Mesenchymal stem cell (in vitro differentiated cells and primary cell): ENCODE measurements at places on chromosomes 1 and 21.
A peak's percentile ranks its signal among the peaks of the same experiment; 100 is the strongest.

- DNase-seq: peak; percentile 75
Measured at GRCh38 chr1:91757763-91758460, 128.0 kb downstream of the TGFBR3 start.

DNA sequence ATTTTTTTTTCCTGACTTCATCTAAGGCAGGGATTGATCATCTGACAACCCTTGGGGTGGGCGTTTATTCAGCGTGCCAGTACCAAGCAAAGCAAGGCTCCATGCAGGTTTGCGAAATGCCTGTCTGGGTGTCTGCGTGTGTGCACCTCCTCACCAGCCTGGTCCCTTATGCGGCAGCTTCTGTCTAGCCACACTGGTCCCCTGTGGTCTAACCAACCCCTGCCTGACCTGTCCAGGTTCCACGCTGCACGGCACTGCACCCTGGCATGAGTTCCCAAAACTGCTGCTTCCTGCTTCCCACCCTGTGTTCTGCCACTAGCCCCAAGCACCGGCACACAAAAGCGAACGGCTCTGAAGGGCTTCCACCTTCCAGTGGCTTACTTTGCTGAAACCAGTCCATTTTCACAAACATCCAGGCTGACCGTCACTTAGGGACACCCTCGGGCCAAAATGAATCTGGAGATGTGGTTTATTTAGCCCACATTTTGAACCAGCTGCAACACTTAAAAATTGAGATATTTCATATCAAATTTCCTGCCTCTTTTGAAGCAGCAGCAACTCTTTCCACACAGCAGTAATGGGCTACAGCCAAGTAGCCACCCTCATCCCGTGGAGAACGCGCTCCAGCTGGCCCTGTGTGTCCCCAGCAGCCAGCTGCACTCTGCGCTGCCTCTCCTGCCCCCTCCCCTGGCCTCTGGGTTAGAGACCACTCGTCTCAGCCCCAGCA is 55.7 kb downstream of the HLCS start:
- DNase-seq: peak; percentile 31

DNA sequence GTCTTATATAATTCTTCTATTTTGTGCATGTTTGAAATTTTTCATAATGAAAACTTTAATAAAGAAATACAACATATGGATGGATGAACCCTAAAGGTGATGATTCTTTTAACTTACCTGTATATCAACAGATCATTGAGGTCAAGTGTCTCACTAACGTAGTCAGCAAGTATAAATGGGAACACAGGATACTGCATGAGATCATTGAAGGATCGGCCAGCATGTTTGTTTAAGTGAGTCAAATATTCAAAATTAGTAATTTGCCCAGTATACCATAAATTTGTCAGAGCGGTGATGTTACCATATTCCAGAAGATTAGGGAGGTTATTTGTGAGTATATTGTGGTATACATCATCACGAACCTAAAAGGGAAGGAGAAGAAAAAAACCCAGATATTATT is 71.0 kb upstream of the GNG4 start:
- DNase-seq: no peak

- peak; percentile 56 for DNase-seq
Measured at GRCh38 chr1:21573971-21574465, 64.8 kb downstream of the ALPL start.

GRCh38 chr21:38321568-38321967 is 64.8 kb downstream of the KCNJ15 start:
- DNase-seq: no peak

- DNase-seq: no peak
Measured at GRCh38 chr1:200969726-200970561, 53.6 kb downstream of the KIF21B start.

DNA sequence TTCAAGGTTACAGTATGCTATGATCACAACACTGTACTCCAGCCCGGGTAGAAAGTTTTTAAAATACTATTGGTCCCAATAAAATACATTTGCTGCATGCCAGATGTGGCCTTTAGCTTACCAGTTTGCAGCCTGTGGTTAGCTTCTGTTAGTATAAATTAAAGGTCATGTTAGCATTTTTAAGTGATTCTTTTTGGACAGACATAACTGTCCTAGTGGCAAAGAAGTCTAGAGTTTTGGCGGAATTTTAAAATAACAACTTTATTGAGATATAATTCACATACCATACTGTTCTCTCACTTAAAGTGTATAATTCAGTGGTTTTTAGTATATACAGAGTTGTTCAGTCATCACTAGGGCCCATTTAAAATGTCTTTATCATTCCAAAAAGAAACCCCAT is 24.3 kb upstream of the TMEM39B start:
- DNase-seq: no peak

DNA sequence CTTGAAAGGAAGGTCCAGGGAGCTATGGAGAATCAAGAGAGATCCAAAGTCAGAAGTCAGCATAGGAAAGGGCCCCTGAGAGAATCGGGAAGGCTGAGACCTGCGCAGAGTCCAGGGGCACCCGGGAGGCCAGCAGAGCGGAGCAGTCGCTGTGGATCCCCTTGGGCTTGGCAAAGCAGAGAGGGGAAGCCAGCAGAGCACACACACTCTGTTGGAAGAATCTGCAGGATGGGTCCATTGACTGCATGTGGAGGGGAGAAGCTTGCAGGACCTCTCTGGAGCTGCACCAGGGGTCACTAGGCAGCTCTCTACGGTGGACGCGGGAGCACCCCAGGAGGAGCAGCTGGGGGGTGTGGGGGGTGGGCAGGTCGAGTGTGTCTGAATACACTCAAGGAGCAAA is 6.4 kb downstream of the RIPK4 start:
- DNase-seq: no peak

- DNase-seq: no peak
Measured at GRCh38 chr1:20112279-20113000, 6.9 kb downstream of the PLA2G2D start.

- no peak for DNase-seq
Measured at GRCh38 chr1:227869279-227869842, 53.9 kb downstream of the PRSS38 start.

- DNase-seq: peak; percentile 48
Measured at GRCh38 chr1:166944186-166944967, 31.0 kb downstream of the ILDR2 start.

- DNase-seq: no peak
Measured at GRCh38 chr1:46705408-46705807, 13.5 kb downstream of the EFCAB14 start.

DNA sequence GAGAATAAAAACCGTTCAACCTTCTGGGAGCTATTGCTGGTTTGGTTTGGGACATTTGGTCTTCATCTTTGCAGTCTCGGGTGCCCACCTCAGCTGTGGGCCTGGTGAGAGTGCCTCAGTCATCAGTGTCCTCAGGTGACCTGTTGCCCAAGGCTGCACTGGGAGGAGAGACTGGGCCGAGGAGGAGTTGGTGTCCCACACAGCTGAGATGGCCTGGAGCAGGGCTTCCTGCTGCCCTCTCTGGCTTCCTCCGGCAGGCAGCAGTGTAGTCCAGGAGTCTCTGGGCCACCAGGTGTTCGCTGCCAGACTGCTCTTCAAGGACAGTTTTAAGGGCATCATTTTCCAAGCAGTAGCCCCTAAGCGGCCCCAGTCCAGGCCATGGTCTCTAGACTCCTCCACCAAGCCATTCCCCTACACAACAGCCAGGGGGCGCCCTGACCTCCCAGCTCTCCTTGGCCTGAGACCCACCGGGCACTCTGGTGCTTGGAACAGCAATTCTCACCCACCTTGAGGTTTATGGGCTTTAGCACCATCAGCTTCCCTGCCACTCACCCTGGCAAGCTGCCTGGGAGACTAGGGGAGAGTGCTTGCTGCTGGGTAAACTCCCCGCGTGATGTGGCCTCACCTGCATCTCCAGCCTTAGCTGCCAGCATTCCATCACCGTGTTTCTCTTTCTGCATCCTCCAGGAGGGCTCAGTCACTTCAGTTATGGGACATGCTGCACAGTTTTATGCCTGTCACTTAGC is 9.1 kb upstream of the SYTL1 start:
- peak; percentile 52 for DNase-seq

GRCh38 chr21:45248893-45249381 is 38.8 kb downstream of the POFUT2 start:
- DNase-seq: no peak

DNA sequence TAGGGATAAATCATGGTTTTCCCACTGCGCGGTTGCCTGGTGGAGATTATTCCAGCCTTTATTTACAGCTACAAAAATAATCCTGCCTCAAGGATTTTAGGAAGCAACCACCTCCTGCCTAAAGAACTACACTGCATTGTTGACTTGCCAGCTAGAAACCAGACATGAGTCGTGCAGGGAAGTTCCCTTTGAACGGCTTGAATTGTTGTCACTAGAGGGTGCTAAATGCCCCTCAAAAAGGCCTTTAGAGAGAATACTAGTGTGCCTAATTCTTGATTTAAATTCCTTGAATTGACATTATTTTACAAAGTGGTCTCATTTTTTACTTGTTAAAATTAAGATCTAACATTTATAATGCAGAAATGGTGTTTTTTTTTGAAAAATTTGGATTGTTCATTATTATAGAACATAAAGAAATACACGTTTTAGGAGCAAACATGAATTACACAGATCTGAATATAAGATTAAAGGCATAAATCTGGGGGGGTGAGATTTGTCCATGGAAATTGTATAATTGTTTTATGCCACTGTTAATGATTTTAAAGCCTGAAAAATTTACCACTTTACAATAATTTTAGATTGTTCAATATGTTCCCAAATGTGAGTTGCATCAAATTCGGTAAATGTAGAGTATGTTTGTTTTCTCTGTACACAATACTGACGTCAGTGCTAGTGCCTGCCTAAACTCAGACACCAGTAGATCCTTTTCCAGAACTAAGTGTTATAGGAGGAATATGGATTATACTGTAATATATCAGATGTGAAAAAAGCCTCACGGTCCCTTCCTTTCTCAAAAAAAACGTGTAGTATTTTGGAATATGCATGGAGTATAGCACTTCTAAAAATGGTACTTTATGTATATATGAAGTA is 7.6 kb upstream of the ERG start:
- DNase-seq: peak; percentile 77

- peak; percentile 21 for DNase-seq
Measured at GRCh38 chr1:223153177-223154119, 10.4 kb upstream of the TLR5 start.
